ENCODE measurements at places on chromosomes 1 and 21.

- no peak for DNase-seq
Observed at GRCh38 chr1:219171192-219171935, 2.3 kb upstream of the LYPLAL1 start.

- DNase-seq: no peak
Observed at GRCh38 chr1:211217392-211217791, 41.8 kb upstream of the RCOR3 start.

DNA sequence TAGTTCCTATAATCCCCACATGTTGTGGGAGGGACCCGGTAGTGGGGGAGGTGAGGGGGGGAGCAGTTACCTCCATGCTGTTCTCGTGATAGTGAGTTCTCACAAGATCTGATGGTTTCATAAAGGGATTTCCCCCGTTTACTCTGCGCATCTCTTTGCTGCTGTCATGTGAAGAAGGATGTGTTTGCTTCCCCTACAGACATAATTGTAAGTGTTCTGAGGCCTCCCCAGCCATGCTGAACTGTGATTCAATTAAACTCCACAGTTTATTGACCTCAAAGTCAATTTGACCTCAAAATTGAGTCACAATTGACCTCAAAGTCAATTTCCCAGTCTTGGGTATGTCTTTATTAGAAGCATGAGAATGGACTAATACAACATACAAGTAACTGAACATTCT, 19.7 kb downstream of the DPH5 start:
- DNase-seq: no peak

GRCh38 chr1:231065510-231066241, 25.6 kb upstream of the FAM89A start:
- DNase-seq: no peak

DNA sequence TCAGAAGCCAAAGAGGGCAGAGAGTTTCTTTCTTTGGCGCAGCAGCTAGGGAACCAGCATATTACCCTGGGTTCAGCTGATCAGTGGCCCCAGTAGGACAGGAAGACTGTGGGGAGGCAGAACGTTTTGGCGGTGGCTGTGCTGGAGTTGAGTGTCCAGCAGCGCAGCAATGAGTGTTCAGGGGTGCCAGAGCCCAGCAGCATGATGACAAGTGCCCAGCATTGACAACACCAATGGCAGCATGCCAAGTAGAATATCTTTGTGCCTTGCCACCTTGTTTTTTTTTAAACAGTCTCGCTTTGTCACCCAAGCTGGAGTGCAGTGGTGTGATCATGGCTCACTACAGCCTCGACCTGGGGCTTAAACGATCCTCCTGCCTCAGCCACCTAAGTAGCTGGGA, 106.7 kb upstream of the CDC42BPA start:
- no peak for DNase-seq

- DNase-seq: peak; percentile 53
Observed at GRCh38 chr1:244833734-244834542, 1.5 kb upstream of the COX20 start.

DNA sequence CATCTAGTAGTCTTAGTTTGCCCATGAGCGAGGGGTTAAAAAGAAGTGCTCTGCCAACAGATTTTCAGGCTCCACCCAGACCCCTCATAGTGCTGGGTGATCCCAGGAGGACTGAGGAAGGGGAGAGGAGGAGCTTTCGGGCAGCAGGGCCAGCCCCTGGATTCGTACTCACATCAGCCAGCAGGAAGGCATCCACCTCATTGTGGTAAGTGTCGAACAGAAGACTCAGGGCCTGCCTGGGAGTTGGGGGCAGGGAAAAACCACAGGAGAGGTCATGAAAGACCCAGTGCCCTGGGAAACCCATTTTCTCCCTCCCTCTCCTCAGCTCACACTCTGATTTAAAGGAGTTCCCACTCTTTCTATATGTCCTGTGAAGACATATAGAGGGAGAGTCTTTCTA, 34.9 kb downstream of the PIK3C2B start:
- no peak for DNase-seq

- DNase-seq: no peak
Observed at GRCh38 chr1:90763930-90764329, 46.8 kb upstream of the BARHL2 start.

DNA sequence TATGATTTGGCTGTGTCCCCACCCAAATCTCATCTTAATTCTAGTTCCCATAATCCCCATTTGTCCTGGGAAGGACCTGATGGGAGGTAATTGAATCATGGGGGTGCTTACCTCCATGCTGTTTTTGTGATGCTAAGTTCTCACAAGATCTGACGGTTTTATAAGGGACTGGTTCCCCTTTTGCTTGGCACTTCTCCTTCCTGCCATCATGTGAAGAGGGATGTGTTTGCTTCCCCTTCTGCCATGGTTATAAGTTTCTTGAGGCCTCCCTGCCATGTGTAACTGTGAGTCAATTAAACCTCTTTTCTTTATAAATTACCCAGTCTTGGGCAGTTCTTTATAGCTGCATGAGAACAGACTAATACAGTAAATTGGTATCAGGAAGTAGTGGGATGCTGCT, 114.1 kb downstream of the ZNF648 start:
- no peak for DNase-seq

- no peak for DNase-seq
Observed at GRCh38 chr21:45295576-45296365, 8.1 kb upstream of the POFUT2 start.

DNA sequence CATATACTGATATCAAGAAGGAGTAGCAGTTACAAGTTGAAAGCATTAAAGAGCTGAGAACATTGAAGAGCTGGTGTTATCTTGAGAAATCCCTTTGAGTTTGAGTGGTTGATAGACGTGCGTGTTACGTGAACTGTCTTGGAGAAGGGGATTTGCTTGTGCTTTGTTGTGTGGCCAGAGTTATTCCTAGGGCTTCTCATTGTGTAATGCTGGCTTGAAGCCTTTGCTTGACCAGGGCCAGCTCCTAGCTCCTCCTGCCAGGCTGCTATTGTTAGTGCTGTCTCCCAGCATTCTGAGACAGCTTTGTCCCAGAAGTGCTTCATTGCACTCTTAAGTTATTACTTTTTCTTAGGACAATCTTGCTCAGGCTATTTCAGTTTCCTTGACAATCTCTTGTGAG, 116.2 kb upstream of the KCNK2 start:
- DNase-seq: no peak

- DNase-seq: no peak
Observed at GRCh38 chr1:18856435-18856834, 3.0 kb downstream of the TAS1R2 start.

DNA sequence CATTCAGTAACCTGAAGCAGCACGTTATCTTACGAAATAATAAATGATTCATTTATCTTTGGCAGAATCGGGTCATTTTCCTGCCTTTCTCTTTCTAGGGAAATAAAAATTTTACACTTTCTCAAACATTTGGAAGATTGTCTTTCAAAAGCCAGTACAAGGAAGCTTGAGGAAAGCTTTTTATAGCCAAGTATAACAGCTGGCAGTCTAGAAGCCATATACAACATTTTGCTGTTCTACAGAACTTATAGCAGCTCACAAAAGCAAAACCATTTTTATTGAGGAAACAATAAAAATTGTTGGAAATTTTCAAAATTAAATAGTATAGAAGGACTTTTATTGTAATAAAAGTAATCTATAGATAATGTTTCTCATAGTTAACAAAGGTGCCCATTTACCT, 448.6 kb downstream of the SMYD3 start:
- DNase-seq: no peak

- DNase-seq: no peak
Observed at GRCh38 chr1:218304281-218305039, 19.4 kb downstream of the RRP15 start.

DNA sequence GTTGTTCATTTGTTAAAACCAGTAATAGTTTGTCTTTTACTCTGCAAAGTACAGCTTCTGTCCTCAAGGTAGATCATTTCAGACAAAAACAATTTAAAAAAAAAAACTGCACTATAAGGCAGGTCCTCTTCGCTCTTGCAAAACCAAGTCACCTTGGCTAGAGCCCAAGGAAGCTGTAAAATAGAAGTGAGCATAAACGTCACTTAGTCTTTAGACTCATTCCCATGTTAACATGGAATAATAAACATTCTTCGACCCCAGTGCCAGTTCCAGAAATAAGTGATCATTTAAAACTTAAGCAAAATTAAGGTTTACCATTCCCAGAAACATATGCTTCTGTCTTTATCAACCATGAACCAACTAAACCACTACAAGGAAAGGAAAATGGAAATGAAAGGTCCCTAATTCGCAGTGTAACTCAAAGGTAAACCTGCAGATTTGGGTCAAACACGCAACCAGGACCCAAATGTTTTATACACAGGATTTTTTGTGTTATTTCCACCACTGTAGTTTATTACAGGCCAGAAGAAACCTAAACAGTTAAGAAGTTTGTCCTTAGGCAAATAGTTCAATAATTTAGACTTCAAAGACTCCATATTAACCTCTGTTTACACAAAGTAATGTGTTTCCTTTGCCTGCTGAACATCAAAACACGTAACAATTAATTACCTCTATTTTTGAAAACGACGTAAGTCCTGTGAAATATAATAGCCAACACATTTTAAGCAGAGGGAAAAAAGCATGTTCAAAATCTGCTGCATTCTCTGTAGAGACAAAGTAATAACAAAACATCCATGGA, 54.6 kb downstream of the TGFBR3 start:
- no peak for DNase-seq

- no peak for DNase-seq
Observed at GRCh38 chr1:78102916-78103315, 57.1 kb downstream of the GIPC2 start.

GRCh38 chr1:219576931-219577730, 35.8 kb downstream of the ZC3H11B start:
- DNase-seq: no peak
